ENCODE measurements at places on chromosomes 2 and 18.

GRCh38 chr2:67240507-67240906 lies 156.6 kb upstream of the ETAA1 start:
- no peak for DNase-seq
- H3K27ac ChIP-seq: no peak overlapping the region
- no peak overlapping the region for H3K4me3 ChIP-seq
- H3K4me1 ChIP-seq: no peaks in the 10 kb centered on the region
- H3K36me3 ChIP-seq: no peaks in the 10 kb centered on the region
- H3K27me3 ChIP-seq: no peaks in the 10 kb centered on the region

- H3K27ac ChIP-seq: no peak overlapping the region
- DNase-seq: no peak
- no peaks in the 10 kb centered on the region for H3K4me1 ChIP-seq
- no peaks in the 10 kb centered on the region for H3K36me3 ChIP-seq
Measured at GRCh38 chr2:27809761-27810241, 38.3 kb downstream of the MRPL33 start.

DNA sequence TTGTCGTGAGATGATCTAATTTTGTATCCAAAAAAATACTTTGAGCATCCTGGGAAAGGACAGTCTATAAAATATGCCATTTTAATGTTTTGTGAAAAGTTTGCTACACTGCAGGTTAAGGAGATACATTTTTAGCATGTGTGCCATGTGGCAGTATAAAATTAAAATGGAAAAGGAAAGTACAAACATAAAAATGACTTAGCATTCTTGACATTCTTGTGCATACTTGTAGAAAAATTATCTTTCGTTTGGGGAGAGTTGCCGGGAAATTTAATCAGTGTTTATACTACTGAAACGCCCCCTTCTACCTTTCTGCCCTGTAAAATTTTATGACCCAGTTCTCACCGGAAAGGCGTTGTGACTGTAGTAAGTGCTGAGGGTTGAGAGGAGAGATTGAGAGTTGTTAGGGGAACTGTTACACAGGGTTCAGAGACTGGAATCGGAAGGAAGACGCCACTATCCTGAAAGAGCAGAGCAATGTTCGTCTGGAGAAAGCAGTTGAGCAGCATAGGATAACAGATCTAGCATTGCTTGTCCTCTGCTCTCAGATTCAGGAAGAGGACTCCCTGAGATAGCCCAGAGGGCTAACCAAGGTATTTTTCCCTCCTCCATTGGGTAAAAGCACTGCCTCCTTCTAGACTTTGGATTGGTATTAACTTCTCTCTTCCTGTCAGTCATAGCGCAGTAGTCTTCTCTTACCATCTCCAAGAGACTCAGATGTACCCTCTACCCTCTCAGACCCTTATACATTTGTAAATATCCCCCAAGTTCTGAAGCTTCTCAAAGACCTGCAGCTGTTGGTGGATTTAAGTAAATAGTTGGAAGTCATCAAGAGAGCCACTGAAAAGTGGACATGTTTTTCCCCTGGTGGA lies 2.7 kb downstream of the CDH20 start:
- peaks cover 19% of the 10 kb centered on the region for H3K27me3 ChIP-seq
- no peak overlapping the region for H3K4me3 ChIP-seq
- no peaks in the 10 kb centered on the region for H3K4me1 ChIP-seq
- DNase-seq: no peak
- no peak overlapping the region for H3K27ac ChIP-seq

GRCh38 chr2:107688135-107688534 lies 138.6 kb upstream of the RGPD4 start:
- DNase-seq: no peak
- H3K27ac ChIP-seq: no peak overlapping the region
- no peaks in the 10 kb centered on the region for H3K27me3 ChIP-seq
- H3K36me3 ChIP-seq: no peaks in the 10 kb centered on the region
- H3K4me3 ChIP-seq: no peak overlapping the region

All from T-cell (primary cell).